ENCODE measurements at places on chromosomes 3 and 15. TPM values are rescaled to one million over a fixed set of nuclear protein-coding genes. Genes with fewer than 3 reads are reported as not detected.

DNA sequence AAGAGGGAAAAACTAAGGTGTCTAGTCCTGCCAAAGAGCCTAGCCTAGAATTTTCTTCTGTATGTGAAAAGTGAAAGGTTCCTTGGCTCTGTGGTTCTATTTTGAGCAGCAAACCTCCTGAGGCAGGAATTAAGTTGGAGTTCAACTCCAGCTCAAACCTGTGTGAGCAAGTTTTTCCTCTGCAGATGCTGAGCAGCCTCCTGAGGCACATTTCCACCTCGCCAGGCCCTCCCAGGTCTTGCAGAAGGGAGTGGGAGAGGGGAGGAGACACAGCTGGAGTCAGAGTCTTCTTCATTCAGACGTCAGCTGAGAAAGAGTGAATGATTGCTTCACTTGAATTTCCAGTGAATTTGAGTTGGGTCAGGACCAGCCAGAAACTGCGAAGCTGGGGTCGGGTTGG, 69.5 kb upstream of the ETV5 start:
- DNase-seq, result no peak

Gene CEMIP
- total RNA-seq, result 0.06 TPM

DNA sequence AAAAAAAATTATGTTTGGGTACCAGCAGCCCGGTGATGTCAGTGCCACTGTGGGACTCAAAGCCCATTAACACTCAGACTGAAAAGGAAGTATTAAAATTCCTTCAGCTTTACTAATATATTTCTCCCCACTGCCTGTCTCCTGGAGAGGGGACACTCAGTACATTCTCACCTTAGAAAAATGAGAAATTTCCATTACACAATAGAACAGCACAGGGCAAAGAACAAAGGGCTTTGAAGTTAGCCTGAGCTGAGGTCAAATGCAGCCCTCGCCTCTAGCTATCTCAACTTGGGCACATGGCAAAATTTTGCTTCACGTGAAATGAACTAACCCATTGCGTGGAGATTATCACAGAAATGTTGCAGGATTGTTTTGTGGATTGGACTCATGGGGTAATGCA, 80.8 kb downstream of the RARB start:
- peak; percentile 6 for DNase-seq

Gene UNC13C
- total RNA-seq, result not detected

GRCh38 chr3:81763001-81763400, 1.6 kb upstream of the GBE1 start:
- DNase-seq, result no peak

DNA sequence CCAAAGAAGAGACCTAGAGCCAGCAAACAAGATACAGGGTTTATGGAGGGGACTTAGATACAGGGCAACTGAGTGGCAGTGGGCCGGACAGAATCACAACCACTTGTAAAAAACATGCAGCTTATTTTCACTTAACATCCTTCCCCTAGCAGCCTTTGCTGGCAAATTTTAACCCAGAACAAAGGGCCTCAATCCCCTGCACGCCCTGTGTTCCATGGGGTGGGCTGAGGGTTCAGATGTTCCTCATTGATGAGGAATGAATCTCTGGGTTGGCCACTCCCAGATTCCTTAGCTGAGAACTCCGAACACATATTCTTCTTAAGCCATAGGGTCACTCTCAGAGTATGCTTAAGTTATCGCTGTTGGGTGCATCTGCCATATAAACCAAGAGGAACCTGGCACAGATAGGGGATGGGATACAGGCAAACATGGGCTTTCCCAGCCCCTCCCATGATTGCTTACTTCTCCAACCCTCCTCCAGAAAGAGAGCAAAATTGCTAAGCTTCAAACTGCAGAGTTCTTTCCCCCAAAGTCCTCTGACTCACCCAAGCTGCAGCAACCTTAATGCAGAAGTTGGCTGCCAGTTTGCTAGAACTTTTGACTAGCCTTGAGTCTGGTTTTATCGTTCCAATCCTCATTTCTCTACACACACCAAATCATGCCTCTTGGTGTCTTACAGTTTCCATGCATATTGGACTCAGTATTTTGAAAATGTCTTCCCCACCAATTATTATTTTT, 146.9 kb downstream of the CD47 start:
- DNase-seq, result no peak
